PC-3 (cell line): ENCODE measurements at places on chromosomes 2 and 18.

- no peaks in the 10 kb centered on the region for H3K36me3 ChIP-seq
- no peaks in the 10 kb centered on the region for H3K27me3 ChIP-seq
- peak; percentile 57 for DNase-seq
- peaks cover 16% of the 10 kb centered on the region for H3K4me1 ChIP-seq
- no peak overlapping the region for H3K27ac ChIP-seq
These were observed 725 bp upstream of the ANKRD53 start for GRCh38 chr2:70977605-70978205.

DNA sequence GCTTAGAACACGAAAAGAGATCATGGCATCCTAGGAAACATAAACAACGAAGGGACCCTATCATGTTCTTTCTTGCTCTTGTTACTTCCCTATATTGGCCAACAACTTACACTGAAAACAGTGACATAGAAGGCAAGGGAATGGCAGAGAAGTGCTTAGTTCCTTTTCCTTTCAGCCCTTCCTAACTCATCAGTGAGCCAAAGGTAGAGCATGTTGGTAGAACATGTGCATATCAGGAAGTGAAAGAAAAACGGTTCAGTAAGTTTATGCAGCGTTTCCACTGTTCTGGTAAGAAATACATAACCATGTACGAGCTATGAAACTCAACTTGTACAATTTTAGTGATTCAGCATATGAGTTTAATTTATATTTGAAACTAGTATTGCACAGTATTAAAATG is 21.7 kb downstream of the AKAIN1 start:
- H3K36me3 ChIP-seq: no peaks in the 10 kb centered on the region
- H3K4me1 ChIP-seq: no peaks in the 10 kb centered on the region
- no peaks in the 10 kb centered on the region for H3K27me3 ChIP-seq
- H3K27ac ChIP-seq: no peak overlapping the region
- DNase-seq: no peak
- H3K4me3 ChIP-seq: no peak overlapping the region

DNA sequence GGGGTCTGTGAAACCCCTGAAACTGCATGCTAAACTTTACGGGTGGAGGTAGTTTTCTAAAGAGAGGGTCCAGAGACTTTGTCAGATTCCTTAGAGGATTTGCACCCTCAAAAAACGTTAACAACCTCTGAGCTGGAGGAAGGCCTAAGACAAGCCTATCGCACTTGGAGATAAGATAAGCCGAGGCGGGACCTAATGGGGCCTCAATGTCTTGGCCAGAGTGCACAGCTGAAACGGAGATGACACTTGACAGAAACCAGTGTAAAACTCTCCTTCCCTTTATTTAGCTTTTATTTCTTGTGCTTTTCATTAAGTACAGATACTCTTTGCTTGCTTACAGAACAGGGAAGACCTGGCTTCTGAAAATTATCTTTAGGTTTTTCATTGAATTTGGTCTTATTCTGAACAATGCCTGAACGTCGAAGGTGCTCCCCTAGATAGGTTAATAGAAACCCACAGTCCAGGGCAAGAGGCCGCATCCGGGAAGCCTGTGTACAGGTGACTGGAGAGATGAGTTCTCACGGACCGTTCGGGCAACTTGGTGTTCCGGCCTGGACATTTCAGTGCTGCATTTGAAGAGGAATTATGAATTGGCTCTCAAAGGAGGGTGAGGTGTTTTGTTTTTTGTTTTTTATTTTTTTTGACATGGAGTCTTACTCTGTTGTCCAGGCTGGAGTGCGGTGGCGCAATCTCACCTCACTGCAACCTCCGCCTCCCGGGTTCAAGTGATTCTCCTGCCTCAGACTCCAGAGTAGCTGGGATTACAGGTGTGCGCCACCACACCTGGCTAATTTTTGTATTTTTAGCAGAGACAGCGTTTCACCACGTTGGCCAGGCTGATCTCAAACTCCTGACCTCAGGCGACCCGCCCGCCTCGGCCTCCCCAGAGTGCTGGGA is 49.7 kb downstream of the SH3BP4 start:
- H3K27me3 ChIP-seq: no peaks in the 10 kb centered on the region
- no peaks in the 10 kb centered on the region for H3K36me3 ChIP-seq
- H3K4me3 ChIP-seq: no peak overlapping the region
- no peak overlapping the region for H3K27ac ChIP-seq
- H3K4me1 ChIP-seq: no peaks in the 10 kb centered on the region

DNA sequence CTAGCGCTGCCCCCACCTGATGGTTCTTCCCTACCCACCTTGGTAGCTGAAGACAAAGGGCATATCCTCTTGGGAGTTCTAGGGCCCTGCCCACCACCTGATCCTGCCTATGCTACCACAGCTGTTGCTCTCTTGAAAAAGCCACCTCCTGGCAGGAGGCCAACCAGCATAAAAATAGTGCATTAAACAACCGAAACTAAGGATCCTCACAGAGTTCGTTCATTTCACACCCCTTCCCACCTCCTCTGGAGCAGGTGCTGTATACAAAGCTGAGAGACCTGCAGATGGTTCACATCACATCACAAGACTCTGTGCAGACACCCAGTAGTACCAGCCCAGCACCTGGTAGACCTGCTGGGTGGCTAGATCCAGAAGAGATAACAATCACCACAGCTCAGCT is 1348.0 kb upstream of the TMEFF2 start:
- H3K27me3 ChIP-seq: no peaks in the 10 kb centered on the region
- no peaks in the 10 kb centered on the region for H3K36me3 ChIP-seq
- no peak overlapping the region for H3K4me3 ChIP-seq
- H3K27ac ChIP-seq: no peak overlapping the region
- DNase-seq: no peak

GRCh38 chr2:176814740-176815367 is 397.7 kb upstream of the HNRNPA3 start:
- H3K27me3 ChIP-seq: peaks cover 9% of the 10 kb centered on the region
- peak overlapping the region; percentile 32; the same call in 1 of the 2 replicates for H3K4me3 ChIP-seq
- H3K36me3 ChIP-seq: no peaks in the 10 kb centered on the region
- no peak overlapping the region for H3K27ac ChIP-seq
- peaks cover 14% of the 10 kb centered on the region for H3K4me1 ChIP-seq

- H3K36me3 ChIP-seq: no peaks in the 10 kb centered on the region
- no peak overlapping the region for H3K4me3 ChIP-seq
- H3K27me3 ChIP-seq: no peaks in the 10 kb centered on the region
- no peak overlapping the region for H3K27ac ChIP-seq
These were observed 16.9 kb upstream of the SLC38A11 start for GRCh38 chr2:164972216-164972615.

DNA sequence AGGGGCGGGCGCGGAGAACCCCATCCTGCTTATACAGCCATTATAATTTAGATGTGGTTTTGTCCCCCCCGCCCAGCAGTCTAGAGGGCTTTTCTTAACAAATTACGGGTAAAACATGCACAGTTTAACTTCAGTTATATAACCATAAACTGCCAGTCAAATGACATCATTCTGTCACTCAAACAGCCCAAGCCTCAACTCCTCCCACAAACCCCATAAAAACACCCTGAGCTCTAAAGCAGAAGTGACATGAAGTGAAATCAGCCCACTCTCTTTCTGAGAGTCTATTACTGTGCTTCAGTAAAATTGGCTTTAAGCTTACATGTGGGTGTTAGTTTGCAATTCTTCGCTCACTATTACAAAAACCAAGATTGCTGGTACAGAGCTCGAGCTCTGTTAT is 705.1 kb upstream of the GCFC2 start:
- H3K4me1 ChIP-seq: no peaks in the 10 kb centered on the region
- no peak overlapping the region for H3K27ac ChIP-seq
- H3K4me3 ChIP-seq: no peak overlapping the region
- H3K36me3 ChIP-seq: no peaks in the 10 kb centered on the region

DNA sequence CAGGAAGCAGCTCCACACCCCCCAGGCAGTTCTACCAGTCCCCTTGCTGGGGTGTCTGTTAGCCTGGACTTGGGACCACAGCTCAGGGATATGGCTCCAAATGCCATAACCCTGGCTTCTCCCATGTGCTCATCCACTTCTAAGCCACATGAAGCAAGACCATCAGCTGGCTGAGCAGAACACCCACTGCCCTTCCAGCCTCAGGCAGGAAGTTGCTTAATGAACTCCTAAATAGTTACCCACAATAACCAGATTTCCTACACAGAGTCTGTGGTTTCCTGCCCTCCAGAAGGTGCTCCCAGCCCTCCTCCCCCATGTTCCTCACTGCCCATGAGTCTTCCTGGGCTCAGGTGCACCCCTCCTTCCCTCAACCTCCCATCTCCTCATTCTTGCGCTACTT is 98.3 kb upstream of the EPC2 start:
- no peaks in the 10 kb centered on the region for H3K36me3 ChIP-seq
- no peaks in the 10 kb centered on the region for H3K27me3 ChIP-seq
- no peak for DNase-seq

DNA sequence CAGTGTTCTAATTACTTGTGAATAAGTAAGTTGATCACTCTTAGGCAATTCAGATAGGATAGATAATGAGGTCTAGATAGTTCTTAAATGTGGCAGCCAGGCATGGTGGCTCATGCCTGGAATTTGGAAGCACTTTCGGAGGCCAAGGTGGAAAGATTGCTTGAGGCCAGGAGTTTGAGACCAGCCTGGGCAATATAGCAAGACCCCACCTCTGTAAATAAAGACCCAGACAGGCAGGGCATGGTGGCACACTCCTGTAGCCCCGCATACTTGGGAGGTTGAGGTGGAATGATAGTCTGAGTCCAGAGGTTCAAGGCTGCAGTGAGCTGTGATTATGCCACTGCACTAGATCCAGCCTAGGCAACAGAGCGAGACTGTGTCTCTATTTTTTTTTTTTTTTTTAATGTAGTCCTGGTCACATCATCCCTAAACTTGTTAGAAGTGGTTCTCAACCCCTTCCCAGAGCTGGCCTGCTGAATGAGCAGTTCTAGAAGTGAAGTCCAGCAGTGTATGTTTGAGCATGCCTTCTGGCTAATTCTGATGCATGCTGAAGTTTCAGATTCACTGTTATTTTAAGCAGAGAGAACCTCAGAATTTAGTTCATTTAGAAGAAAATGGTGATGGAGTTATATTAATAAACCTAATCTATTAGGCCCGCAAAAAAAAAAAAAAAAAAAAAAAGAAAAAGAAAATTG is 306.2 kb downstream of the PRKCE start:
- no peaks in the 10 kb centered on the region for H3K27me3 ChIP-seq
- no peaks in the 10 kb centered on the region for H3K36me3 ChIP-seq
- no peak overlapping the region for H3K4me3 ChIP-seq
- H3K4me1 ChIP-seq: peaks cover 33% of the 10 kb centered on the region

- no peak overlapping the region for H3K27ac ChIP-seq
- H3K4me1 ChIP-seq: peaks cover 3% of the 10 kb centered on the region; the same call in 1 of the 2 replicates
- no peaks in the 10 kb centered on the region for H3K36me3 ChIP-seq
- peaks cover 12% of the 10 kb centered on the region; the same call in 1 of the 2 replicates for H3K27me3 ChIP-seq
- H3K4me3 ChIP-seq: no peak overlapping the region
These were observed 542.1 kb downstream of the PID1 start for GRCh38 chr2:228728961-228729360.

DNA sequence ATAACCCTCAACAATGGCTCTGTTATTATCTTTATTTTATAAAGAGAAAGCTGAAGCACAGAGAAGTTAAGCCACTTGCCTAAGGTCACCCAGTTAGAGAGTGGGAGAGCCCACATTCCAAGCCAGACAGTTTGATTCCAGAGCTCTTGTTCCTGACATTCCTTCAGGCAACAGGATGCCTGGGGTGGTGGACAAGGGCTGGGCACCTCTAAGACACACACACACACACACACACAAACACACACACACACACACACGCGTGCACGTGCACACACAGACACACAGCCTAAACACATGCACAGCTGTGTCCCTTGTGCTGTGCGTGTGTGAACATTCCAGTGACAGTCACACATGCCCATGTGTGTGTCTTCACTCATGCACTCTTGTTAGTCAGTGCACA is 26.4 kb downstream of the CELF4 start:
- H3K4me3 ChIP-seq: no peak overlapping the region
- no peaks in the 10 kb centered on the region for H3K4me1 ChIP-seq
- H3K27ac ChIP-seq: no peak overlapping the region
- DNase-seq: no peak
- no peaks in the 10 kb centered on the region for H3K36me3 ChIP-seq
- no peaks in the 10 kb centered on the region for H3K27me3 ChIP-seq

DNA sequence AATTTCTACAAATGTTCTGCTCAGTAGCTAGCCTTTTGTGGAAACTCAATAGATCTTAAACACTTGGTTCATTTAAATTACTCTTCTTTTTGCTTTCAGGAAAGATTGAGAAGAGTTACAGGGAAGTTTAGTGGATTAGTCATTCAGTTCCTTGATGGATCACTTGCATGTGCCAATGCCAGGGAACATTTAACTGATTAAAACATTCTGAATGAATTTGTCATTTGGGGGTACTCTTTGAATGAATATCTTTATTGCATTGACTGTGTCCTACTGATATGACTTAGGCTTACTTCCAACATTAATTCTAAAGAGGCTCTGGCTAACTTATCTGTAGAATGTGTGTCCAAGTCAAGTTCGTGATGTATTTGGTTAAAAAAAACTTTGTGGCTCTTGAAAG is 199.8 kb downstream of the PLCL1 start:
- H3K27me3 ChIP-seq: no peaks in the 10 kb centered on the region
- no peak for DNase-seq
- H3K36me3 ChIP-seq: no peaks in the 10 kb centered on the region
- H3K4me1 ChIP-seq: no peaks in the 10 kb centered on the region

- H3K4me1 ChIP-seq: no peaks in the 10 kb centered on the region
- H3K27ac ChIP-seq: no peak overlapping the region
These were observed 225.5 kb upstream of the ZEB2 start for GRCh38 chr2:144745424-144745823.

- no peaks in the 10 kb centered on the region for H3K27me3 ChIP-seq
- H3K36me3 ChIP-seq: no peaks in the 10 kb centered on the region
- H3K27ac ChIP-seq: no peak overlapping the region
These were observed 363.8 kb downstream of the LRP1B start for GRCh38 chr2:141767051-141767450.
